ENCODE measurements at places on chromosomes 16 and 17.

DNA sequence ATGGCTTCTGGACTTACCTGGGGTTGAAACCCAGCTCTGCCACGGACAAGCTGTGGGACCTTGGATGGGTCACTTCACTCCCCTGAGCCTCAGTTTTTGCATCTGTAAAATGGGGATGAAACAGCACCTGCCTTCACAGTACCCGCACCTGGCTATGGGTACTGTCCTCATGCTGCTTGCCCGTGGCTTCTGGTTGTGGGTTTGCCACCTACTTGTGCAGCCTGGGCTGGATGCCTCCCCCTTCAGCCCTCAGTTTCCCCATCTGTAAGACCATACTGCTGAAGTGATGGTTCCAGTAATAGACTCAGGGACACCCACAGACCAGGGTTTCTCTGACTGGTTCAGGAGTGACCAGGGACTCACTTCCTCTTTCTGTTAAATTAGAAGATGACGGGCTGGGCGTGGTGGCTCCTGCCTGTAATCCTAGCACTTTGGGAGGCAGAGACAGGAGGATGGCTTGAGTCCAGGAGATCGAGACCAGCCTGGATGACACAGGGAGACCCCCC, 9.4 kb downstream of the GLIS2 start:
- no peak for DNase-seq
- H3K27me3 ChIP-seq, result no peaks in the 10 kb centered on the region
- no peak overlapping the region for H3K27ac ChIP-seq
- H3K4me3 ChIP-seq, result no peak overlapping the region

DNA sequence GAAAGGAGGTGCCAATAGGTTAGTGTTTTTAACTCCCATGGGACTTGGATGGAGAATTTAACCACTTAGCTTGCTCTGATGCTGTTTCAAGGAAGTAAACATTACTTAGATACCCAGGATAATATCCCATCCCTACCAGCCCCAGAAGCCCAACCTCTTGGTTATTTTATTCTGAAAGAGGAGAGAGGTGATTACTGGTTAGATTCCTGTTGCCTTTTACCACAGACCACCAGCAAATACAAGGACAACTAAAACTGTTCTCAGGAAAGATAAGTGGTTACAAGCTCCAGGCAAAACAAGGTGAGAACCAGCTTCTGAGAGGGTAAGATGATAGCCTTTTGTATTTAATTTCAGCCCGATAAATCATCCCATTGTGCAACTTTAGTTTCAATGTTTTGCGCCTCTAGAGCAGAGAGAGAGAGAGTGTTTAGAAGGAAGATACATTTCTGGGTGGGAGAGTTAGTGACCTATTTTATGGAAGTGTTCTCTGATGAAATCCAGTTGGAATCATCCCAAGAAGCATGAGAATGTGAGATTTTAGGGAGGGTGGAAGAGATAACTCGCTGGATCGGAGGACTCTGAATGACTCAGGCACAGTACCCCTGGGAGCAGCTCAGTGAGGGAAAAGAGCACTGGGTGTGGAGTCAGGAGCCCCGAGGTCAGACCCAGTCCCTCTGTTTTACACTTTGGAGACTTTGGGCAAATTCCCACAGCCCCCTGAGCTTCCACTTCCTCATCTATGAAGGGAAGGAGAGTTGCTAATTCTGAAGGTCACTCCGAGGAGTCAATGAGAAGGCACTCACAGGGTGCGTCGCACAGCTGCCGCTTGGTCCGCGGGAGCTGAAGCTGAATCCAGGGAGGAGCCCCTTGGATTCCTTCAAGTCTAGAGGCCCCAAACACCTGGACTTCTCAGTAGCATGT, 12.1 kb downstream of the GLP2R start:
- peak overlapping the region; percentile 67 for H3K27ac ChIP-seq
- no peak overlapping the region for H3K4me3 ChIP-seq
- no peaks in the 10 kb centered on the region for H3K36me3 ChIP-seq
- H3K4me1 ChIP-seq, result peaks cover 28% of the 10 kb centered on the region
- no peaks in the 10 kb centered on the region for H3K27me3 ChIP-seq

DNA sequence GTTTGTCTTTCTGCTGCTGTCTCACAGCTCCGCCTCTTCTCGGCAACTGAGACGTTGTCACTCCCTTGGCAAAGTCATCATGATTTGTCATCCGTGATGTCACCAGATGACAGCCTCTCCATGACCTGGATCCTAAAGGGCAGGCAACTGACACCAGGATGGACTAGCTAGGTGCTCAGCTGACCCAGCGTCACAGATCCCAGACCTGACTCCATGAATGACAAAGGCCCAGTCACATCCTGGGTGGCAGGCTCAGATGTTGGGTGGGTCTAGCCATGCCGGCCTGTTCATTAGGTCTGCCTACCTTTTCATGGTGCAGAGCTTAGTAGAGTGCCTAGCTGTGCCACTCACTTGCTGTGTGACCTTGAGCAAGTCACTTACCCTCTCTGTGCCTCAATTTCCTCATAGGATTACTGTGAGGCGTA, 3.8 kb upstream of the TMEM238L start:
- no peaks in the 10 kb centered on the region for H3K4me1 ChIP-seq
- H3K27ac ChIP-seq, result no peak overlapping the region
- no peaks in the 10 kb centered on the region for H3K27me3 ChIP-seq
- DNase-seq, result no peak
- H3K4me3 ChIP-seq, result no peak overlapping the region
- H3K36me3 ChIP-seq, result no peaks in the 10 kb centered on the region

- no peak overlapping the region for H3K4me3 ChIP-seq
- H3K27me3 ChIP-seq, result no peaks in the 10 kb centered on the region
- H3K27ac ChIP-seq, result no peak overlapping the region
- H3K36me3 ChIP-seq, result no peaks in the 10 kb centered on the region
Measured at GRCh38 chr16:9409560-9410493, 318.4 kb downstream of the HAPSTR1 start.

All from testis (tissue), 5 donors.